Gastrocnemius medialis (tissue), 4 donors: ENCODE measurements at places on chromosomes 3 and 15. TPM values are rescaled to one million over a fixed set of nuclear protein-coding genes. Genes with fewer than 3 reads are reported as not detected.

GPR176 gene
- 1.4 TPM for total RNA-seq

DUOXA2 gene
- not detected for total RNA-seq

AGBL1 gene
- total RNA-seq = 3.8 TPM

C3orf49 gene
- not detected for total RNA-seq

EHHADH gene
- 1.4 TPM for total RNA-seq

IP6K1 gene
- total RNA-seq = 20.8 TPM
